ENCODE measurements at places on chromosomes 11 and 22. TPM values are rescaled to one million over a fixed set of nuclear protein-coding genes. Genes with fewer than 3 reads are reported as not detected.

GRCh38 chr22:19755145-19755710, 5.3 kb upstream of the TBX1 start:
- no peak overlapping the region for H3K27ac ChIP-seq
- DNase-seq, result no peak
- H3K27me3 ChIP-seq, result peaks cover 81% of the 10 kb centered on the region
- H3K36me3 ChIP-seq, result no peaks in the 10 kb centered on the region
- peaks cover 9% of the 10 kb centered on the region for H3K4me1 ChIP-seq

DNA sequence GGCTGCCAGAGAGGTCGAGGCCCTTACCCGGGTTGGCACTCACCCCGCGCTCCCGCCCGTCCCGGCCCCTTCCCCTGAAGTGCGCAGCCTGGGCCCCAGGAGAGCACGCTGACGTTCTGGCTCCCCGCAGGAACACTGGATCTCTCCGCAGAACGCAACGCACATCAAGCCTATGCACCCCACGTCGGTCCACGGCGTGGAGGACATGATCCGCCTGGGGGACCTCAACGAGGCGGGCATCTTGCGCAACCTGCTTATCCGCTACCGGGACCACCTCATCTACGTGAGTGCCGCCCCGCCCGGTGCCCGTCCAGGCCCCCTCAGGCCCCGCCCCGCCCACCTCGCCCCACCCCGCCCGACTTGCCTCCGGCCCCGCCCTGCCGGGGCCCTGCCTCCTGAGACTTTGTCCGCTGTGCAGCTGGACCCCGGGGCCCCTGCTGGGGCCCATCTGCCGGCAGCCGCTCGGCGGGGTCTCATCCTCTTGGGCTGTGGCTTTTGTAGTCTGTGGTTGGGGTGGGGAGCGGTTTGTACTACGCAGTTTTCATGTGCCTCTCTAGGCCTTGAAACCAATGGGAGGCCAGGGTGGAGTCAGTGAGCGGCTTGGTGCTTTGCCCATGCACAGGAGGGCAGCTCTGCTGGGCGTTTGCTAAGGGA, 19.7 kb downstream of the MYO7A start:
- H3K36me3 ChIP-seq, result no peaks in the 10 kb centered on the region
- H3K4me3 ChIP-seq, result no peak overlapping the region
- no peak overlapping the region for H3K27ac ChIP-seq
- peaks cover 12% of the 10 kb centered on the region for H3K27me3 ChIP-seq
- peaks cover 26% of the 10 kb centered on the region for H3K4me1 ChIP-seq

GRCh38 chr11:112118176-112118575, 31.5 kb downstream of the SDHD start:
- H3K4me1 ChIP-seq, result no peaks in the 10 kb centered on the region
- no peaks in the 10 kb centered on the region for H3K27me3 ChIP-seq
- no peaks in the 10 kb centered on the region for H3K36me3 ChIP-seq
- H3K4me3 ChIP-seq, result no peak overlapping the region
- H3K27ac ChIP-seq, result no peak overlapping the region

DNA sequence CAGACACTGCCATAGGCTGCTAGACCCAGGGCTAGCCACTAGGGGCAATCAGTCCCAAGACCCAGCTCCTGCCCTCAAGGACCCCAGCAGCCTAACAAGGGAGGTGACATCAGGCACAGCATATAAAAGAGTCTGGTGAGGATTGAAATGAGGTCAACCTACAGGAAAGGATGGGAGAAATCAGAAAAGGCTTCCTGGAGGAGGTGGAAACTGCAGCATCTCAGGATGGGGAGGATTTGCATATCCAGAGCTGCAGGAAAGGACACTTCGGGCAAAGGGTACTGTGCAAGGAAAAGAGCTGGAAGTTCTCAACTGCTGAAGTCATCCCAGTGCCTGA, 2.9 kb upstream of the ARFGAP2 start:
- peaks cover 29% of the 10 kb centered on the region for H3K4me1 ChIP-seq
- H3K4me3 ChIP-seq, result peak overlapping the region; percentile 47
- no peaks in the 10 kb centered on the region for H3K36me3 ChIP-seq
- peaks cover 21% of the 10 kb centered on the region for H3K27me3 ChIP-seq
- DNase-seq, result peak; percentile 47
- no peak overlapping the region for H3K27ac ChIP-seq

DNA sequence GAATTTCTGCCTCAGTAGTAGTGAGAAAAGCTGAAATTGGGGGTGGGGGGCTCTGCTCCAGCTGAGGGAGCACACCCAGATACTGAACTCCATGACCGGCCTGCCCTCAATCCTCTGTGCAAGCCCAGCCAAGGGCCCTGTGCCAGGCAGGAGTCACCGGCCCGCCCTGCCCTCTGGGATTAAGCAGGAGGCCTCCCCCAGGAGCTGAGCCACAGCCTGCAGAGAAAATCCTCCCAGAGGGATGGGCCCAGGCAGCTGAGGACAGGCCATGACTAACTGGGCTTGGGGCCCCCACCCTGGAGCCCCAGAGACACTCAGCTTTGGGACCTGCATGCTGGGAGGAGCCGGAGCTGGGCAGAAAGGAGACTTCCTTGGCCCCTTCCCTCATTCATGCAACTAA, 48.8 kb downstream of the MN1 start:
- no peaks in the 10 kb centered on the region for H3K36me3 ChIP-seq
- no peak overlapping the region for H3K27ac ChIP-seq
- no peaks in the 10 kb centered on the region for H3K27me3 ChIP-seq
- H3K4me1 ChIP-seq, result peaks cover 46% of the 10 kb centered on the region

The RPS19BP1 gene
- total RNA-seq, result 67.5 TPM

- H3K4me1 ChIP-seq, result no peaks in the 10 kb centered on the region
- H3K27me3 ChIP-seq, result no peaks in the 10 kb centered on the region
- no peak overlapping the region for H3K27ac ChIP-seq
- H3K4me3 ChIP-seq, result no peak overlapping the region
Observed at GRCh38 chr11:57491371-57492061, 24.0 kb downstream of the SLC43A1 start.

GRCh38 chr11:68538025-68538424, 77.5 kb downstream of the PPP6R3 start:
- no peaks in the 10 kb centered on the region for H3K27me3 ChIP-seq
- no peak for DNase-seq

GRCh38 chr11:36037031-36037430, 93.2 kb downstream of the LDLRAD3 start:
- no peaks in the 10 kb centered on the region for H3K27me3 ChIP-seq
- peaks cover 7% of the 10 kb centered on the region for H3K36me3 ChIP-seq
- no peak overlapping the region for H3K27ac ChIP-seq
- no peak overlapping the region for H3K4me3 ChIP-seq
- peaks cover 25% of the 10 kb centered on the region for H3K4me1 ChIP-seq

The CTSW gene
- not detected for total RNA-seq

GRCh38 chr11:133081020-133081419, 451.3 kb downstream of the OPCML start:
- no peak for DNase-seq
- no peak overlapping the region for H3K27ac ChIP-seq
- H3K36me3 ChIP-seq, result no peaks in the 10 kb centered on the region
- peaks cover 23% of the 10 kb centered on the region for H3K4me1 ChIP-seq
- peaks cover 52% of the 10 kb centered on the region for H3K27me3 ChIP-seq
- peak overlapping the region; percentile 52 for H3K4me3 ChIP-seq

- DNase-seq, result no peak
- H3K27ac ChIP-seq, result no peak overlapping the region
- no peak overlapping the region for H3K4me3 ChIP-seq
- H3K36me3 ChIP-seq, result no peaks in the 10 kb centered on the region
Observed at GRCh38 chr11:72195518-72196270, 3.8 kb downstream of the FOLR1 start.

GRCh38 chr22:36541831-36542411, 13.0 kb upstream of the EIF3D start:
- peaks cover 5% of the 10 kb centered on the region for H3K4me1 ChIP-seq
- DNase-seq, result no peak
- H3K27ac ChIP-seq, result no peak overlapping the region

The XKR3 gene
- not detected for total RNA-seq

- peaks cover 40% of the 10 kb centered on the region for H3K4me1 ChIP-seq
- H3K27ac ChIP-seq, result no peak overlapping the region
- no peaks in the 10 kb centered on the region for H3K27me3 ChIP-seq
- no peak for DNase-seq
- no peaks in the 10 kb centered on the region for H3K36me3 ChIP-seq
Observed at GRCh38 chr11:95714843-95715776, 74.5 kb downstream of the FAM76B start.

GRCh38 chr11:3166268-3167142, 1.4 kb upstream of the OSBPL5 start:
- no peak overlapping the region for H3K27ac ChIP-seq
- H3K4me3 ChIP-seq, result peak overlapping the region; percentile 93
- DNase-seq, result no peak
- peaks cover 37% of the 10 kb centered on the region for H3K4me1 ChIP-seq
- H3K36me3 ChIP-seq, result no peaks in the 10 kb centered on the region
- peaks cover 11% of the 10 kb centered on the region for H3K27me3 ChIP-seq

The CNGA4 gene
- total RNA-seq, result not detected

DNA sequence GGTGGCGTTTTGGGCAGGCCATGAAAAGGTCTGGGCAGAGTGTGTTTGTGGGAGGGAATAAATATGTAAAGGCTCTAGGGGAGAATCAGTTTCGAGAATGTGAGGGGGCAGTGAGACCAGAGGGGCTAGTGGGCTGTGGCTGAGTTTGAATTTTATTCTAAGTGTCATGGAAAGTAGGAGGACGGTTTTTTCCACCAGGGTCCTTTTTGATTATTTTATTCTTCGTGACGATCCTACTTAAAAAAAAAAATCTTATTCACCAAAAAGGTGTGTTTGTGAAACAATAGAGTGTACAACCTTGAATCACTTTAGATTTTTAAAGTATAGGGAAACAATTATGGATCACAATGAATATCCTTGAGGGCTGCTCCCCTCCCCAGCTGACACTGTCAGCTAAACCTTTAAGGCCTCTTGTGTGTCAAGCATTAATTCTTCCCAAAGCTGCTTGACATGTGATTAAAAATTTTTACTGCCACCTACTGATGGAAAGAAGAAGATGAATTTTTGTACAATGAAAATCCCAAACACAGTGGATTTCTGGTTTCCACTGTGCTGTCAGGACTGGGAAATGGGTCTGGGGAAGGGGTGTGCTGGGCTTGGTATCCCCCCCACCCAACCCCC, 107.5 kb upstream of the OR4B1 start:
- no peaks in the 10 kb centered on the region for H3K27me3 ChIP-seq
- DNase-seq, result no peak
- H3K4me3 ChIP-seq, result peak overlapping the region; percentile 20
- H3K27ac ChIP-seq, result peak overlapping the region; percentile 57

The OR10A2 gene
- not detected for total RNA-seq

DNA sequence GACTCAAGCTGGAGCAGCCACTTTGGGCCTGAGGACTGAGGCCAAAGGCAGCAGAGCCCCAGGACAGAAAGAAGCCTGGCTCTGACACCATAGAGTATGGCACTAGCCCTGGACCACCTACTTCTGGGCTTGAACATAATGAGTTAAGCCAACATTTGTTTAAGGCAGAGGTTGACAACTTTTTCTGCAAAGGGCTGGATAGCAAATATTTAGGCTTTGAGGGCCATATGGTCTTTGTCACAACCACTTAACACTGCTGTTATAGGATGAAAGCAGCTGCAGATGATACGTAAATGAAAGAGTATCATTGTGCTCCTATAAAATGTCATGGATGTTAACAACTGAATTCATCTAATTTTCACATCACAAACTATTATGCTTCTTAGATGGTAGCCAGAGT, 16.6 kb downstream of the OSBP start:
- DNase-seq, result no peak
- no peak overlapping the region for H3K4me3 ChIP-seq
- no peaks in the 10 kb centered on the region for H3K27me3 ChIP-seq
- peaks cover 8% of the 10 kb centered on the region for H3K36me3 ChIP-seq

- H3K4me1 ChIP-seq, result no peaks in the 10 kb centered on the region
- no peak for DNase-seq
- H3K27me3 ChIP-seq, result peaks cover 81% of the 10 kb centered on the region
Observed at GRCh38 chr11:70048279-70049024, 29.7 kb upstream of the ANO1 start.

Data from neural crest cell (in vitro differentiated cells).